ENCODE measurements at places on chromosomes 4 and X. TPM values are rescaled to one million over a fixed set of nuclear protein-coding genes. Genes with fewer than 3 reads are reported as not detected.

Gene GRPR
- total RNA-seq: 264 TPM

GRCh38 chr4:36551697-36552214 is 270.3 kb downstream of the DTHD1 start:
- DNase-seq: no peak

DNA sequence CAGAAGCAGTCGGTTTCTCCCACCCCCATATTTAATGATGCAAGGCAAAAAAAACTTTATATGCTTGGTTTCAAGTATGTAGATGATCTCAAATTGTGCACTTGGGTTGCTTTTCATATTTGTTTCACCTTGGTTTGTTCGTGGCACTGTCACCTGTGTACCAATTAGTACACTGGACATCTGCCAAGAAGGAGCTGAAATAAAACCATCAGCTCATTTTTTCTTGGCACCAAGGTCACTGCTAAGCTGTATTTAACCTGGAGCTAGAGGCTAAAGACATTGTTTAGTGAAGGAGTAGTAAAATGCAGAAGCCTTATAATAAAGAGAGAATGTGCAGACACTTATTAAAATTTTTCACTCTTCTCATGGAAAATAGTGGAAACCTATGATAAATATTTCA is 430.8 kb downstream of the ARHGAP24 start:
- DNase-seq: no peak

DNA sequence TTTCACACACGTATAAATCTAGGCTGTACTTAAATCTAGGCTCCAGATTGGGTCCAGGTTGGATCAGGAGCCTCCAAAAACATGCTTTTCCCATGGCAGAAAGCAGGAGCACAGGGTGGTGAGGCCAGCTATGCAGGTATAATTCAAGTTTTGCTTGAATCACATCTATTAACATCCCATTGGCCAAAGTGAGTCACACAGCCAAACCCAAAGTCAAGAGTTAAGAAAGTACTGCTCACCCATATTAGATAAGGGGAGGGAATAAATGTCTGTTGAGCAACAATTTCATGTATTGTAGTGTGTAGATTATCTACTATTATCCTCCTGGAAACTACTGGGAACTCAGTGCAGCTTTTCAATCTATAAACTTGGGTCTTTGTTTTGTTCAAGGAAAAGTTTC is 12.8 kb downstream of the SUPT20HL2 start:
- DNase-seq: no peak

GRCh38 chr4:163666332-163666873 is 171.9 kb downstream of the TMA16 start:
- DNase-seq: no peak

- DNase-seq: no peak
These were observed 107.8 kb downstream of the IQCM start for GRCh38 chr4:149707862-149708261.

DNA sequence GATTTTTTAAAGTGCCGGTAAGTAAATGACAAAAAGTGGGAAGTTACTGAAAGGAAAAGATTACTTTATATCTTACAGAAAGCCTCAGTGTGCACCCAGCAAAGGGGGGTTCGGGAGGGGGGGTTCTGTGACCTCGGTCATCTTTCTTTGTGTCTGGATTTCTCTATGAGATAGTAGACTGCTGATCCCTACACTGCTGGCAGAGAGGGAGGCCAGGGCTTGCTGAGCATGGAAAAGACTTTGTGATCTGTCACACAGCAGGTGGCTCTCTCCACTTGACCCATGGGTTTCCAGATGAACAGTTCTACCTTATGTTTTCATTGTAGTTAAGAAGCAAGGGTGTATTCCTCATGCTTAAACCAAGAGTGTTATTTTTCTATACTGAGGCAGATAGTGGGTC is 475.6 kb downstream of the PCDH10 start:
- peak; percentile 65 for DNase-seq

DNA sequence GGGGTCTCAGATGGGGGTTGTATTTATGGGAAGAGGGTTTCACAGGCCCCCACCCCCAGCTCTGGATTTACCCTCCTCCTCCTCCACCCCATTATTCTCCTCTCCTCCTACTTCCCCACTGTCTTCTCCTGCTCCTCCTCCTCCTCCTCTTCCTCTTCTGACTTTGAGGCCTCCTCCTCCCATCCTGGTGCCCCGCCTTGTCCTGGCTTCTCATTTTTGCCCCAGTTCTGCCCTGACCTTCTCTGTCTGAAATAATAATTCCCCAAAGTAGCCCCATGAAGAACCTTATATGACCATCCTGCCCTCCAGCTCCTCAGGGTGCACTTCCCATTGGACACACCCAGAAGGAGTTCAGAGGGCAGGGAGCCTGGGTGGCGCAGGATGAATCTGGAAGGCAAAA is 351.4 kb upstream of the GATB start:
- DNase-seq: no peak

Gene MTM1
- 6.0 TPM for total RNA-seq

DNA sequence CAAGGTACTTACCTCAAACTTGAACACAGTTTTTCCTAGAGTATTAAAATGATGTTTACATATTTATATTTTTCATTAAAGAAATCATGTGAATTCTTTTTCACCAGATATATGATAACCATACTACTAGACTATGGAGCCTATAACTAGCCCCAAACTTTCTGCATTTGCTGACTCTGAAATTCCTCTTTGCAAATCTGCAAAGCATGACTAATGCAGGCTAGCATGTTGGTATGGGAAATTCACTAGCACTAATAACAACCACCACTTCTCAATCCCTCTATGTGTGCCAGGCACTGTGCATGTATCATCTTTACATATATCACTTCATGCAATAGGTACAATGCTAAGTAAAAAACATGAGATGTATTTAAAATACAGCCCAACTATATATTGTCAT is 51.1 kb downstream of the SLC10A7 start:
- DNase-seq: no peak

Gene ARHGAP6
- total RNA-seq: 0.48 TPM

DNA sequence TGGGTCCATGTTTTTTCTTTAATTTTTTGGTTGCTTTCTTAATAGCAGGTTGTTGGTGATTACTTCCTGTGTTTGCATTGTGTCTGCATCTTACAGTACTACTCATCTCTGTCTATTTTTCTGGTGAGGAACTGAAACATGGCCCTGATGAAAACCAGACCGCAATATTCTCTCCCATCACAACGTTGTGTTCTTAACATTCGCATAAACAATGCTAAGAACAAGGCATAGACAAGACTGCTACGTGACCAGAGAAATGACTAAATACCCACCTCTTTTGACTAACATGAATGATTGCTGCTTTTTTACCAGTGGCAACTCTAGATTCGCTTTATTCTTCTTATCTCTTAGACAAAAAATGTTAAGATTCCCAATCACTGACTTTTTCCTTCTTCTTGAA is 179.1 kb downstream of the GC start:
- no peak for DNase-seq

Gene N4BP2
- total RNA-seq: 43.6 TPM

Gene UTP14A
- 24.9 TPM for total RNA-seq

DNA sequence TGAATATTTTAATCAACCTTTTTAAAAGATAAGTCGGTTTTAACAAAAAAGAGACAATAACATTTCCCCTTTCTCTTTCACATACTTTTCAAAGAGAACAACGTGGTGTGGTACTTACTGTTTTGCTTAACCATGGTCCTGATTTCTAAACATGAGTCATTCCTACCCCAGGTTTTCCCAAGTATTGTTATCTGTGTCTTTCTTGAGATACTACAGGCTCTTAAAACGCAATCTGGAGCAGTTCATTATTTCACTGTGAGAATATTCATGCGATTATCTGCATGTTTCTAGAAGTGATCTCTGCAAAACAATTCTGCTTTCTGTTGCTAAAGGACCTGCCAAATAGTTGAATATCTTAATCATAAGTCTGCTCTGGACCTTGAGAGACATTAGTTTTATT is 127.3 kb downstream of the TENM3 start:
- no peak for DNase-seq

GRCh38 chr4:145446184-145446583 is 35.5 kb upstream of the SMAD1 start:
- no peak for DNase-seq

DNA sequence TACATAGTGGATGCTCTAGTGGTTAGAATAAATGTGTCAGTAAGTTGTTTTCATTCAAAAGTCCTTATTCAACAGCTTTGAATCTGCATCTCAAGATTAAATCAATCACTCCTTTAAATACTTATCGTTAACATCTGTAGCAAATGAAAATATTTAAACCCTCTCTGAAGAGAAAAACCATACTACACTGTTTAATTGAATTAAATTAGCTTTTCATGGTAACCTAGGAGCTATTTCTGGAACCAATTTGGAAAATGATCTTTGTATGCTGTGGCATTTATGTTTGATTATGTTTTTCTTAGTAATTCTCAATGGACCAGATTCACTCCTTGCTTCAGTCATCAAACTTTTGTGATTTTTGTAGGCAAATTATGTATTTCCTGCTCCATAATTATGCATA is 9.7 kb downstream of the BMPR1B start:
- DNase-seq: no peak

DNA sequence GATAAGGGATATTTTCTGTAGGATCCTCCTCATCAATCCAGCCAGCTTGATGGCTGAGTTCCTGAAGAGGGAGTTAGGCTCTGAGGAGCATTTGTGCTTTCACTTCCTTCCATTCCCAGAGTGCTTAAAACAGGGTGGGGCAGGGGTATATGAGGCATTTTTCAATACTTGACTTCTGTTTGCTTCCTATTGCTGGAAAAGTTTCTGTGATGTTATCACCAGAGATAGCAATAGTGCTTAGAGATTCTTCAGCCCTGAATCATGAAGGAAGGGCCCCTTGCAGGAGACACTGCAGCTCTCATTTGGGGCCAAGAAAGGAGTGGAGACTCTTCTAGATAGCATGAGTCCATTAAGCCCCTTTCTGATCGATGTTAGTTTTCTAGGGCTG is 166.7 kb upstream of the RPS6KA3 start:
- DNase-seq: no peak

- peak; percentile 63 for DNase-seq
These were observed 87.3 kb downstream of the STPG2 start for GRCh38 chr4:98055800-98056501.

Gene FDCSP
- total RNA-seq: not detected

DNA sequence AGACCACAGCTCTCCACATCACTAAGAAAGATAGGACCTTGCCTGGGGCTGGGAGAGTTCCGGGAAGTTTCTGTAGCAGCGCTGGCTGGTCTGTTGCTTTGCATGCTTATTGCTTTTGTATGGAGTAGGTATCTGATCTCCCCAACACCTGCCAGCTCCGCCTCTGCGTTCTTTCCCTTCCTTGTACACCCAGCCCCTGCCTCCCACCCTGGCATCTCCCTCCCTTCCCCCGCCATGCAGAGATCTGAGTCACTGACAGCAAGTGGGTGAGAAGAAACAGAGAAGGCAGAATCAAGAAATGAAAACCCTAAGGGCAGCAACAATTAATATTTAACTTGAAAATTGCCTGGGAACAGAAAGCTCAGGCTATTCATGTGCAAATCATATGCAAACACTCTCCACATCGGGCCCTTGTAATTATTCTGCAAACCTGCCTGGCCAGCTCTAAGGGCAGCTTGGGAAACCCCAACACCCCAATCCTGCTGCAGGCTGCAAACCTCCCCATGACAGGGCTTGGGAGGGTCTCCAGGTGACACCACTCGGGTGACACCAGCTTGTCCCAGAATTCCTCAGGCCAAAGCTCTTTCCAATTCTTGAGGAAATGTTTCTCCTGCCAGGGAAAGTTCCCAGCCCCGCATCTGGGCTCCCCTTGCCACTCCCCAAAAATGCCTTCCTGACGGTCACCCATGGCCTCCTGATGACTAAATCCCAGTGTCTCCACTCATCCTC is 257.2 kb downstream of the FBXW7 start:
- DNase-seq: peak; percentile 73

DNA sequence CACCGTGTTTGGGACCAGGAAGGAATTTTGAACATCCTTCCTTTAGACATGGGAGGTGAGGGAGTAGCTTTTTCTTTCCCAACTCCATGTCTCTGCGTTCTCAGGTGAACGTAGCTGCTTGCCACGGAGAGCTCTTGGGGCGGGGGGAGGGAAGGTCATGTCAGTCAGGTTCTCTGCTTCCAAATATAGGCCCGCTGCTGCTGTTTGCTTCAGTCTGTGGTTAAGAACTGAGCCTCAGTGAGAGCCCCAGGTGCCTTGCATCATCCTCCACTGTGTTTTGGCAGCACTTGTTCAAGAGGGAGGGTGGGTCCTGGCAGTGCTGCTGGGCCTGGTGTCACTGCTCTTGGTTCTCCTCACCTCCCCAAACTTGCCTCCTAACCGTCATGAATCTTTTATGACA is 46.5 kb downstream of the HADH start:
- DNase-seq: no peak

Gene VCX
- total RNA-seq: 0.64 TPM

Gene PIM2
- total RNA-seq: 26.9 TPM

DNA sequence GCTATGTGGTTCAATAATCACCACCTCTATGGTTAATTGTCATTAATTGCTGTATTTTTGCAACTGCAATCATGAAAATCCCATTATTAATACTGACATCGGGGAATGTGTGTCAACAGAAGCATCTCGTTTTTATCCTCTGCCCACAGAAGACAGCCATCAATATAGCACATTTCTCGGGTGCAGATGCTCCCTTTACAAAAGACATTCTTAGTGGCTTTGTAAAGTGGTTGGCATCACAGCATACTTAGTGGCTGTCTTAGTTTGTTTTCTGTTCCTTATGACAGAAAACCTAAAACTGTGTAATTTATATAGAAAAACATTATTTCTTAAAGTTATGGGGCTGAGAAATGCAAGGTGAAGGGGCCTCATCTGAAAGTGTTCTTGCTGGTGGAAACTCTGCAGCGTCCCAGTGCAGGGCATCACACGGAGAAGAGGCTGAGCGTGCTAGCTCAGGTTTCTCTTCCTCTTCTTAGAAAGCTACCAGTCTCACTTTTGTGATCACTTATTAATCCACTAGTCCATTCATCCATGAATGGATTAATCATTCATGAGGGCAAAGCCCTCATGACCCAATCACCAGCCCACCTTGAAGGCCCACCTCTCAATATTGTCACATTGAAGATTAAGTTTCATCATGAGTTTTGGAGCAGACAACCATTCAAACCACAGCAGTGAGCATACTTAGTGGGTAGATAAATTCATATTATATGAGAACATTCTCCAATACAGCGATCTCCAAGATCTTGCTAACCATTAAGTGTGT is 1067.7 kb upstream of the PABPC4L start:
- DNase-seq: no peak

Gene HS3ST1
- 1.3 TPM for total RNA-seq

GRCh38 chr4:164716901-164717300 is 37.0 kb upstream of the SMIM31 start:
- DNase-seq: peak; percentile 57

- DNase-seq: no peak
These were observed 103.7 kb downstream of the APOOL start for GRCh38 chrX:85107407-85107806.

GRCh38 chr4:14348506-14348905 is 653.8 kb upstream of the CPEB2 start:
- no peak for DNase-seq

Gene PAGE1
- total RNA-seq: not detected

DNA sequence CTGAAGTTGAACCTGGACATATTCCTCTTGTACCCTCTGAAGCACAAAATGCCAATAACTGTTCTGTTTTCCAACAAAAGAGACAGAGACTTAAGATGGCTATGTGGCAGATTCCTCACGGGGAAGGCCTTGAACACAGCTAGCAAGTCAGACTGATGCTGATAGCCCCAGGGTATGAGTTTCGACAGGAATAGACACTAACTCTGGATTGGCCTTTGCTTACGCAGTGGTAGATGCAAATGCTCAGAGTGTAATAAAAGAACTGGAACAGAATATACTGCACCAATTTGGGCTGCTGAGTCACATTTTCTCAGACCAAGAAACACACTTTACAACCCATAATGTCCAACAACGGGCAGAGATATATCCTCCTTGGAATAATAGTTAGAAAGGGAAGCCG is 173.8 kb downstream of the DLG3 start:
- DNase-seq: no peak

Data from endodermal cell (in vitro differentiated cells).